Activated gamma-delta T cell treated with Interleukin-2 at 50 U/mL for 16 hours (primary cell): ENCODE measurements at places on chromosomes 4 and X.

DNA sequence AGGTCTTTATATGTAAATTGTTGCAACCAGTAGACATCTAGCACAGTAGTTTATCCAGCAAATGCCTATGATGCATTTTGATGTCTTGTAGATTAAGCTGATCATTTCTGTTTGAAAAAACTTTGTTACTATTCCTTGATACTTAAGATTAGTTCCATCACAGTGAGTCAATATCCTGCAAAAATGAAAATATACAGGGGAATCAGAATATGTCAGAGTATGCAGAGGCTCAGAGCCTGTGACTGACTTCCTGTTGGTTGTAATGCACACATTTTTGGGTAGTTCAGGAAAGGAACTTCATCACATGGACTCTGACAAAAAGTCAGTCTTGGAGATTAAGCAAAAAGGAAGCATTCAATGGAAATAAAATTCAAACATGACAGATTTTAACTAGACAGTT lies 815.5 kb downstream of the FAT4 start:
- no peak for DNase-seq

DNA sequence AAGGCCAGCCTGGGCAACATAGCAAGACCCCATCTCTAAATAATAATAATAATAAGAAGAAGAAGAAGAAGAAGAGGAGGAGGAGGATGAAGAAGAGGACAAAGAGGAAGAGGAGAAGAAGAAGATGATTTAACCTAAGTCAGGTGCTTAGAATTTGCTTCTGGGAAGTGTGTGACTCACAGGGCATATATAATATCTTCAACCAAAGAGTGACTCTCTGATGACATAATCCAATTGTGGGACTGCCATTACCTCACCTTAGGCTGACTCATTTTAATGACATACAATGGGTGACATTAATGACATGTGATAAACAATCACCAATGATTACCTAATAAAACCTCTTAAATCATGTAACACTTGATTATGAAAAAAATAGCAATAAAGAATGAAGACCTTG lies 32.7 kb upstream of the MBTPS2 start:
- DNase-seq, result no peak

DNA sequence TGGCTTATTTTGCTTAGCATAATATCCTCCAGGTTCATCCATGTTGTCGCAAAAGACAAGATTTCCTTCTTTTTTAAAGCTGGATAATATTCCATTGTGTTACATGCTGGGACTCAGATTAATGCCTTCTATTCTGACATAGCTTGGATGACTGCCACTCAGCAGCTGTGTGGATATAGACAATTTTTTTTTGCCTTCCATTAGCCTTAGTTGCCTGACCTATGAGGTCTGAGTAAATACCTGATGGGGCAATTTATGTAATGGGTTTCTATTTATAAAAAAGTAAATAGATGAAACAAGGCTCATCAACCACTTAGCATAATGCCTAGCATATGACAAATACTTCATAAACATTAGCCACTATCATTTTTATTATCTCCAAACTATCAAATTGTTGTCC lies 515.4 kb downstream of the ZNF674 start:
- DNase-seq, result no peak

DNA sequence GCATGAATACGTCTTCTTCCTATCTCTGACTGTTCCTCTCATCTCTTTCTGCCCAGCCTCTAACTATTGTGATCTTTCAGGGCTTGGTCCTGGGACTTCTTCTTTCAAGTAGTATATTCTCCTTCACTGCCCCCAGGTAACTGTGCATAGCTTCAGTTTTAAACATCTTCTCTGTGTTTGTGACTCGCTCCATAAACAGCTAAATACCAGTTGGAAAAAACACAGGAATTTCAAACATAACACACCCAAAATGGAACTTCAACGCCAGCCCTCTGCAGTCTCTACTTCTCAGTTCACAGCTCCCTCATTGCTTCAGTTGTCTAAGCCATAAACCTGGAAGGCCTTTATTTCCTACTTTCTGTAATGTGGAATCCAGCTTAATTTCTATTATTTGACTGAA lies 16.6 kb downstream of the TRIML2 start:
- DNase-seq, result no peak

DNA sequence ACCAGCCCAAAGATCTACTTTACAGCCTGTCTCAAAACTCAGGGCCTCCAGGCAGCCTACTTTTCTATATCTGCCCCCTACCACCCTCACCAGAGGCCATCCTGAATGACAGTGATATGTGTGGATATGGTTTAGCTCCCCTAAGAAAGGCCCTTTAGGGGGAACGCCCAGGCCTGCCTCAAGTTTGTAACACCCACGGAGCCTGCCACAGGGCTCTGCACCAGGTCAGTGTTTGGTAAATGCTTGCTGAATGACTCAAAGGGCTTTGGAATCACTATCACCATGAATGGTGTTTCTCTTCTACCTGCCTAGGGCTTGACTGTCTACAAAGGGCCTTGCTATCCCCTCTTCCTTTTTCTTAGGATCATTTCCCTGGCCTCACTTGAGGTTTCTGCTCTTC lies 11.3 kb upstream of the LONRF3 start:
- DNase-seq, result no peak
